ENCODE measurements at places on chromosomes 7 and 10.

- no peak for DNase-seq
Observed at GRCh38 chr7:32221056-32221455, 150.8 kb upstream of the PDE1C start.

GRCh38 chr10:97500297-97500575 lies 1.5 kb downstream of the UBTD1 start:
- no peak for DNase-seq

- DNase-seq = no peak
Observed at GRCh38 chr10:109898666-109899355, 24.5 kb downstream of the XPNPEP1 start.

DNA sequence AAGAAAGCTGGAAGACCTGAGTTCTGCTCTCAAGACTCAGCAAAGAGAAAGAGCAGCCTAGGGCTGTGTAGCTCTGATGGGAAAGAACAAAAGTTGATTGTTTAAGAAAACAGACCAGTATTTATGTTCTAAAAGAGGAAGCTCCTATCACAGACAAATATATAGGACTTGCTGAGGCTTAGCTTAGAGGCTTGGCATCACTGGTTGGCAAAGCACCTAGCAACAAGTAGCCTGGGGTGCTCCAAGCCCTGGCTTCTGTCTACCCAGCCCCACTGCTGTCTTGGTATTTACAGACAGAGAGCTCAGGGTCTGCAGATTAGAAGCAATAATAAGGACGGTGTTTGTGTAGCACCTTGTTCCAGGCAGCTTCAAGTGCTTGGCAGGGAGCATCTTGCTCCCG lies 36.9 kb upstream of the CCDC3 start:
- DNase-seq = no peak

DNA sequence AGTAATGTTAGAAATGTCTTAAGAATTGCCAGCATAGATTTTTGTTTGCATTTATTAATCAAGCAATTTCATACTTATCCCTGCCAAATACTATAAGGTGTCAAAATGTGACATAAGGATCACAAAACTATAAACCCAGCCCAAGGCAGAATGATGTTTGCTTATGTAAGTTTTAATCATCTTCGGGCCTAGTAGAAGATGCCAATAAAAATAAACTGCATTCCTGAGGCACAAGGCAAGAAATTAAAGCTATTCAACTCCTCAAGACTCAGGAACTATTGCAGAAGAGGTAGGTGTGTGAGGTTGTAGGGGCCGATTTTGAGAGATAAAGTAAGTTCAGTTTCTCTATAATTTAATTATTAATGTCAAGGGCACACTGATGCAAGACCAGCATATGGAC lies 189.4 kb upstream of the AHR start:
- no peak for DNase-seq

GRCh38 chr7:128814499-128814898 lies 15.7 kb upstream of the FLNC start:
- DNase-seq = no peak

GRCh38 chr10:28980264-28980663 lies 302.9 kb downstream of the BAMBI start:
- no peak for DNase-seq

DNA sequence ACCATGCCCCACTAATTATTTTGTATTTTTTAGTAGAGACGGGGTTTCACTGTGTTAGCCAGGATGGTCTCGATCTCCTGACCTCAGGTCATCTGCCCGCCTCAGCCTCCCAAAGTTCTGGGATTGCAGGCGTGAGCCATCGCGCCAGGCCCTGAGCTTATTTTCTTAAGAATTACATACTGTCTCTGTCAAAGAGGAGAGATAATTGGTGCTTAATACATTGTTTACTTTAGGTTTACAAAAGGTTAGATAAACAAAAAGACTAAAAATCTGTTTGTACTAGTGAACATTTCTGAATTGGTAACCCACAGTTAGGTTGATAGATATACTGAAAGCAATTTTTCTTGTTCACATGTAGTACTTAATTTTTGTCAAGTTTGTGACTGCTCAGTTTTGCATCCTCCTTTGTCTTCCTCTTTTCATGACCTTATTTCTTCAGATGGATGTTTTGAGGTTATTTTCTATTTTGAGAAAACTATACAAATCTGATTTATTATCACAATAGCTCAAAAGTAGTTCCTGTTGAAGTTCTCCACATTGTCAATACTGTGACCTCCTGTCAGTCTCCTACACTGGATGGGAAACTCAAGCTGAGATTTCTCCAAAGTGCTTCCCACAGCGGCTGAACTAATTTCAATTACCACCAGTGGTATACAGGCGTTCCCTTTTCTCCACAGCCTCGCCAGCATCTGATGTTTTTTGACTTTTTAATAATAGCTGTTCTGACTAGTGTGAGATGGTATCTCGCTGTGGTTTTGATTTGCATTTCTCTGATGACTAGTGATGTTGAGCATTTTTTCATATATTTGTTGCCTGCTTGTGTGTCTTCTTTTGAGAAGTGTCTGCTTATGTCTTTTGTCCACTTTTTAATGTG lies 22.5 kb downstream of the HHEX start:
- DNase-seq = no peak

- no peak for DNase-seq
Observed at GRCh38 chr7:63071920-63072319, 926.7 kb upstream of the ZNF722 start.
